ENCODE measurements at places on chromosomes 5 and 9.

- DNase-seq: no peak
Measured at GRCh38 chr9:128473104-128473503, 17.3 kb downstream of the ODF2 start.

- peak; percentile 71 for DNase-seq
Measured at GRCh38 chr5:57863661-57864060, 381.1 kb upstream of the ACTBL2 start.

DNA sequence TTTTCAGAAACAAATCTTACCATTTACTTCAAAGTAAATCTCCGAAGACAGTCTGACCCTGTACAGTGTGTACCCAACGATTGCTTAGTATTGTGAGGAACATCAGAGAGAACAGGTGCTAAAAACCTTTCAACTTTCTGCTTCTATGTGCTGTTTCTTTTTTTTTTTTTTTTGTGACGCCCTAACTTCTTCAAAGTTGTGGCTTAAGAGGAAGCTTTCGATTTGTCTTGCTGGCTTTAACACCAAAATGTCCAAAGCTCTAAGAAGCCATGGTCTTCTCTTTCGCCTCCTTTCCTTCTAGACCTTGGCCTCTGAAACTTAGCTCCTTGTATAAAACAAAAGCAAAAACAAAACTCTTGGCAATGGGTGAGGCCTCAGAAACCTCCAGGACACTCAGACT lies 1.2 kb downstream of the TNFSF8 start:
- no peak for DNase-seq

GRCh38 chr5:72106817-72107130 lies 501 bp upstream of the MAP1B start:
- DNase-seq: no peak

DNA sequence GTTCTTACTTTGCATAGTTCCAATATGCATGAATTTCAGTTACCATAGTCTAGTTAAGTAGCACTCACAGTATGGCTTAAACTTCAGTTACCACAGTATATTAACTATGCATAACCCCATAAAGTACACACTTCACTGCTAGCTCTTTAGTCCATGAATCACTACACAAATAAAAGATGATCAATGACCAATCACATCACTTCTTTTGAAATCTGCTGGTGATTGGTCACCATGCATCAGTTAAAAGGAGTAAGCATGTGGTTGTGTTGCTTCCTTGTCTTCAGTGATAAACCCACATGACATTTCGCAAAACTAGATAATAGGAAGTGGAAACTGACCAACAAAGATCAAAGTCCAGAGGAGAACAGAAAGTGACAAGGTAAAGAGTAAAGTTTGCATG lies 79.0 kb downstream of the TAF11L14 start:
- DNase-seq: no peak

GRCh38 chr9:76433406-76433805 lies 25.6 kb upstream of the GCNT1 start:
- DNase-seq: no peak

DNA sequence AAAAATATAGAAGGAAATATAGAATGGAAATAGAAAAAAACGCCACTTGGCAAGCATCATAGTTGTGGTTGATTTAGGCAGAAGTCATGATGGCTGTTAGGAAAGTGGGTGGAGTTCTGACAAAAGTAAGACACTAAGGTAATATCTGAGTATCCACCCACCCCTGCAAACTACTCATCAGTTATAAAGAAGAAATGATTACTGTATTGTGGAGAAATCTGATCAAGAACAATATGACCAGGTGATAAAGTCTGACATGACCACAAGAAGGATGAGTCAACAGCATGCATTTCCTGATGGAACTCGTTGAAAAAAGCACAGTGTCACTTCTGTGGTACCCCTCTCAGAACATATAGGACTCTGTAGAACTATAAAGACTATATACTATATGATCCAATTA lies 343.4 kb upstream of the PAPPA start:
- DNase-seq: peak; percentile 51

DNA sequence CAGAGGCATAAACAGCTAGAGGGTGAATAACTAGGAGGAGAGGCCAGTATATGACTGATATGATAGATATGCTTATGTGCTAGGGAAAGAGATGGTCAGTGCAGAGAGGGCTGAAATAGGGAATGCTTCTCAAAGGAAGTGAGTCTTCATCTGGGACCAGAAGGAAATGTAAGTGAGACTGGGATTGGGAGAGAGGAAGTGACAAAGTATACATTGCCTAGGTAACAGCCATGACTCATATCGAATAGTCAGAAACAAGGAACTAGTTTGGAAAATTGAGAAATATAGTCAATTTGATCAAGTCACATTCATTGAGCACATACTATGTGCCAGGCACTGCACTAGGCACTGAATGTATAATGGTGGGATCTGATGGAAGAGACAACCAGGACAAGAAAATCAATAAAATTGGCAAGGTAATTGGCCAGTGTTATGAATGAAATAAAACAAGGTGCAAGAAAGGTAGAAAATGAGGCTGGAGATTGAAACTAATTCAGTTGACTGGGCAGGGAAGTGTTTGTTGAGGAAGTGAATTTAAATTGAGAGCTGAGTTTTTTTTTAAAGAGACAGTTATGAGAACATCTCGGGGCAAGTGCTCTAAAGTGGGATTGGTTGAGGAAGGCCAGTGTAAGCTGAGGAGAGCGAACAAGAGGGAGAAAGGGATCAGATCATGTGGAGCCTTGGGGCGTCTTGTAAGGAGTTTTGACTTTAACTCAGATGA lies 4.3 kb downstream of the ERAP2 start:
- DNase-seq: peak; percentile 82

DNA sequence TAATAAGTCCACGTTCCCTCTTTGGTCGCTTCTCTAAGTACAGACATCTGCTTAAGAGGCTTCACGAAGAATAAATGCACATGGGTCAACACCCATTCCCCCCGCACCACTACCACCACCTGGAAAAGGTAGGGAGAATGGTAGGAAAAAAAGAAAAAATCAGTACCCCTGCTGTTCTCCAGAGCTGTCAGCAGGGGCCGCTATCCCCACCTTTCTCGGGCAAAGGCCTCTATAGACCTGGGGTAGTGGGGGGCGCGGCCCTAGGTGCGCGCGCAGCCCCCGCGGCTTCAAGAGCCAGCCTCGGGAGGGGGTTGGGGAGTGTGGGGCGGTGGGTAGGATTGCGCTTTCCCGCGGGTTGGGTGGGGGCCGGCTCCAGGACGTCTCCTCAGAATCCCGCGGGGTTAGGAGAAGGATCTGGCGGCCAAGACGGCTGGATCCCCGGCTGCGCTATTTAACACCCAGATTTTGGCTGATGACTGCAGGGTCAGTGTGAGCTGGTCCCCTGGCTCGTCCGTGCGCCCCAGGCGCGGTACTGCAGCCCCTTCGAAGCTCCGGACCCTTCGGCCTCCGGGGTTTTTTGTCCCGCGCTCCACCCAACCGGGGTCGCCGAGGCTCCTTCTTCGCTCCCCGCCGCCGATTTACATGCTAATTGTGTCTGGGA lies 1.6 kb upstream of the SEMA6A start:
- DNase-seq: peak; percentile 77

GRCh38 chr5:15502208-15502607 lies 2.2 kb downstream of the FBXL7 start:
- no peak for DNase-seq

GRCh38 chr9:38079461-38080031 lies 10.5 kb upstream of the SHB start:
- DNase-seq: no peak

DNA sequence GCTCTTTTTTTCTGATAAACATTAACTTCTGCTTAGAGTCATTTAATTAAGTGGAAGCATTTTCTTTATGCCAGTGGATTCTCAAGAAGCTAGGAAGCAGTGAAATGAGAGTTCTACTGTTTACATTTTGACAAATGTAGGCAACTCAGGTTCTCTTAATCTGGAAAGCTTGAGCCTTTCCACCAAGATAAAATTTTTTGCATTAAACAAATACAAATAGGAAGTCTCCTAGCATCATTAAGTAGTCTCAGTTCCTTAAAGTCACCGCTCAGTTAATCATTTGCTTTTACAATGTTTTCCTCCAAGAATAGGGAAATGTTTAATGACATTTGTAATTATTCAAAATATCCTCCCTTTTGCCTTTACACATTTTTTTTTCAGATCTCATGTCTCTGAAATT lies 290.4 kb upstream of the PDE4D start:
- DNase-seq: no peak

- DNase-seq: no peak
Measured at GRCh38 chr5:91352831-91353695, 30.1 kb downstream of the ARRDC3 start.

- DNase-seq: no peak
Measured at GRCh38 chr5:139575751-139576150, 14.6 kb downstream of the UBE2D2 start.

- peak; percentile 46 for DNase-seq
Measured at GRCh38 chr9:33782395-33783152, 12.8 kb upstream of the PRSS3 start.

GRCh38 chr5:62168506-62169281 lies 137.3 kb upstream of the KIF2A start:
- no peak for DNase-seq

- DNase-seq: peak; percentile 70
Measured at GRCh38 chr9:120336021-120336752, 243.8 kb downstream of the CDK5RAP2 start.

- DNase-seq: no peak
Measured at GRCh38 chr9:115391168-115391825, 273.3 kb upstream of the TNC start.

DNA sequence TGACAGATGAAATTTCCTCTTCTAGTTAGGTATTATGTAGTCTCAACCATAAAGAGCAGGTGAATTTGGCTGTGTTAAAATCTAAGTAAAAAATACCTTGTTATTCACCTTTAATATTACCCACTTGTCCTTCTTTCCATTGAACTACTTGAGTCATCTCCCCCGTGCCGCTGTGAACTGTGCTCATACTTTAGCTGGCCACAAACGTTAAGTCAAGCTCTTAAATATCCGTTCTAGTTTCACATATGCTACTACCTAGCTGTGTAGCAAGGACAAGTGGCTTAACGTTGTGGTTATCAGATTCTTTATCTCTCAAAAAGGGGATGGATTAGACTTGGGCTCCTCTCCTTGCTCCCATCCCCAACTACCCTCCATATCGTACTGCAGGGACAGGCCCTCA lies 110.4 kb downstream of the EFNA5 start:
- no peak for DNase-seq

DNA sequence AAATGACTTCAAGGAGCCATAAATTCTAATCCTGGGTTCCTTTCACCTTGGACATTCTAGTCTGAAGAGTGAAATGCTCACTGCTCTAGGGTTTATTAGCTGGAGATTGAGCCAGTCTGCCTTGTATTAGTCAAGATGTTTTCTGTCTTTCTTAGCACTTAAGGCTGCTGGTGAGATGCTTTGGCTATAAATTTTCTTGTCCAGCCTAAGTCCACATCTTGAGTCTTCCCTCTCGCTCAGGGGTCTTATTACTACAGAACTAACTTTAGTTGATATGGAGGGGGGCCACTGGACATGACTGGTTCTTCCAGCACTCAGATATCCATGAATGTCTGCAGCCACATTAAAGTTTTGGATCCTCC lies 316.4 kb downstream of the ARHGAP26 start:
- DNase-seq: no peak

- DNase-seq: no peak
Measured at GRCh38 chr5:171317230-171317629, 8.2 kb downstream of the TLX3 start.

- DNase-seq: no peak
Measured at GRCh38 chr5:137615171-137615775, 116.1 kb upstream of the SPOCK1 start.

- peak; percentile 44 for DNase-seq
Measured at GRCh38 chr5:20109326-20109725, 121.3 kb upstream of the CDH18 start.

- DNase-seq: no peak
Measured at GRCh38 chr5:8601831-8602354, 732.9 kb downstream of the MTRR start.

- peak; percentile 75 for DNase-seq
Measured at GRCh38 chr5:126471875-126472537, 48.8 kb downstream of the GRAMD2B start.

GRCh38 chr5:120367896-120368634 lies 96.0 kb upstream of the PRR16 start:
- peak; percentile 59 for DNase-seq

Measured in epithelial cell of esophagus (primary cell).